ENCODE measurements at places on chromosomes 12 and 14. TPM values are rescaled to one million over a fixed set of nuclear protein-coding genes. Genes with fewer than 3 reads are reported as not detected.

GRCh38 chr14:106422066-106422465 lies 895.7 kb downstream of the TMEM121 start:
- no peaks in the 10 kb centered on the region for H3K27me3 ChIP-seq
- H3K4me1 ChIP-seq = no peaks in the 10 kb centered on the region
- DNase-seq = no peak
- H3K27ac ChIP-seq = no peak overlapping the region
- H3K4me3 ChIP-seq = no peak overlapping the region
- no peaks in the 10 kb centered on the region for H3K36me3 ChIP-seq

DNA sequence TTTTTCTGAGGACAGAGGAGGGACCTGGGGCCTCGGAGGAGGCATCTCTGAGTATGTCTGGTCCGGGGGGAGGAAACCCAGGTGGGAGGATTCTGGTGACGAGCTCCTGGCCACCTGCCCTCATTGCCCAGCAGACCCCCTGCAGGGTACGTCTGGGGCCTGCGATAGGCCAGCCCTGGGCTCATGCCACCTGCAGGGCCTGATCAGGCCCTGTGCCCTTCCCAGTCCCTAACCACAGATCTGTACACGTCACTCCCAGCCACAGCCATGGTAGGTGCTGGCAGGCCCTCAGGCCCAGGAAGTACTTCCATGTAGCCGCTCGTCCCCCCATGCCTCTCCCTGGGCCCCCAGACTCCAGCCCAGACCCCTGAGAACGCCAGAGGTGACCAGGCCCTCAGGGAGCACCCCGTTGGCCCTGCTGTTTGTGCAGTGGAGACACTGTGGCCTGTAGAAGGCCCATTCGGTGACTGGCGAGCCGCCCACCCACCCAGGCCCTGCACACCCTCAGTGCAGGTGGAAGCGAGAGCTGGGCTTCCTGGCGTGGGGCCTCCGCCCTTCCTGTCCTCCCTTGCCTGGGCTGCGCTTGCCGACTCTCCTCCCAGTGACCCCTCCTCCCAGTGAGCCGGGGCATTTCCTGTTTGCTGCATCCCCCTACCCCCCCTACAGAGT lies 5.7 kb downstream of the INF2 start:
- H3K27me3 ChIP-seq = no peaks in the 10 kb centered on the region
- peak overlapping the region; percentile 5 for H3K4me3 ChIP-seq
- H3K4me1 ChIP-seq = peaks cover 73% of the 10 kb centered on the region
- no peak for DNase-seq
- H3K36me3 ChIP-seq = no peaks in the 10 kb centered on the region
- H3K27ac ChIP-seq = peak overlapping the region; percentile 47

DNA sequence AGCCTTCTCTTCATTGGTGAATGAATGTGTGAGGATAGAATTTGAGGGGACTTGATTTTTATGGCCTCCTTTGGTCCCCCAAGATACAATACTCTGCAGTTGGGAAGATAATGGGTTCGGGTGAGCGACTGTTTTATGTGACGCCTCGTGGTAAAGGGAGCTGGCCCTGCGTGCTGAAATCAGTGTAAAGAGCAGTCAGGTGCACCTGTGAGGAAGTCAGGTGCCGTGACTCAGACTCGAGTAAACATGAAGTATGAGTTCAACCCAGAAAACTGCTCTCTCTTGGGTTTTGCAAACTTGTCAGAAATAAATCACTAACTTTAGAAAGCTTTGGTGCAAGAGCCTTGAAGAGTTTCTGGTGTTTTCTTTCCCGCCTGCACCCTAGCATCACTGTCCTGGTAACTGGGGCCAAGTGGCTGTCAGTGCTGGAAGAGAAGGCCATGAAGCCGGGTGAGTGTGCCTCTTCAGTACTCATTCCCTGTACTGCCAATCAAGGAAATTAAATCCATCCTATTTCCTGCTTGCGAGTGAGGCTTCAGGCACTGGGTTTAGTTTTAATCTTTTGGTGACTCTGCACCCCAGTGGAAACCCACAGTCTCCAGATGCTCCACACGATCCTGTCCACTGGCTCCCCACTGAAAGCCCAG lies 59.2 kb downstream of the AACS start:
- H3K27me3 ChIP-seq = no peaks in the 10 kb centered on the region
- peaks cover 13% of the 10 kb centered on the region for H3K4me1 ChIP-seq
- no peak overlapping the region for H3K4me3 ChIP-seq
- H3K27ac ChIP-seq = no peak overlapping the region

DNA sequence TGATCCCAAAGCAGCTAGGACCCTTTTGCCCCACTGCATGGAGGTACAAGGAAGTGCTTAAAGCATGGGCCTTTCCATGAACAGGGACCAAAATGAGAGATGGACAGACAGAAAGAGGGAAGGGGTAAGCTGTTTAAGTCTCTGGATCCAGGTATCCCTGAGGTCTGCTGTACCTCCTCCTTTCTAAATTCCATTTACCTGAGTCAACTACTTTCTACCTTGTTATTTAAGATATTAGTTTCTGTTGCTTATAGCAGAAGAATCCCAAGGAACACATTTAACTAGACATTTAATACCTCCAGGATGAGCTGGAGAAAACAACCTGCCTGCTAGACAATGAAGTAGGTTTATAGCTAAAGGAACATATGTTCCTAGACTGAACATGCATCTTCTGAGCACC lies 157.6 kb upstream of the TMCC3 start:
- H3K4me3 ChIP-seq = no peak overlapping the region
- H3K27me3 ChIP-seq = no peaks in the 10 kb centered on the region
- H3K27ac ChIP-seq = no peak overlapping the region

The EIF2S3B gene
- 0.56 TPM for total RNA-seq

- no peak overlapping the region for H3K4me3 ChIP-seq
- no peaks in the 10 kb centered on the region for H3K4me1 ChIP-seq
- no peaks in the 10 kb centered on the region for H3K27me3 ChIP-seq
- DNase-seq = no peak
- H3K27ac ChIP-seq = no peak overlapping the region
- no peaks in the 10 kb centered on the region for H3K36me3 ChIP-seq
Observed at GRCh38 chr14:77859934-77860570, 60.1 kb downstream of the ADCK1 start.

- H3K27me3 ChIP-seq = no peaks in the 10 kb centered on the region
- no peaks in the 10 kb centered on the region for H3K4me1 ChIP-seq
- DNase-seq = no peak
- no peak overlapping the region for H3K27ac ChIP-seq
- H3K36me3 ChIP-seq = no peaks in the 10 kb centered on the region
- H3K4me3 ChIP-seq = no peak overlapping the region
Observed at GRCh38 chr14:33967138-33967537, 16.3 kb upstream of the EGLN3 start.

The DEGS2 gene
- not detected for total RNA-seq

The ARHGEF40 gene
- total RNA-seq = 51.0 TPM

The CRACR2A gene
- 2.7 TPM for total RNA-seq

DNA sequence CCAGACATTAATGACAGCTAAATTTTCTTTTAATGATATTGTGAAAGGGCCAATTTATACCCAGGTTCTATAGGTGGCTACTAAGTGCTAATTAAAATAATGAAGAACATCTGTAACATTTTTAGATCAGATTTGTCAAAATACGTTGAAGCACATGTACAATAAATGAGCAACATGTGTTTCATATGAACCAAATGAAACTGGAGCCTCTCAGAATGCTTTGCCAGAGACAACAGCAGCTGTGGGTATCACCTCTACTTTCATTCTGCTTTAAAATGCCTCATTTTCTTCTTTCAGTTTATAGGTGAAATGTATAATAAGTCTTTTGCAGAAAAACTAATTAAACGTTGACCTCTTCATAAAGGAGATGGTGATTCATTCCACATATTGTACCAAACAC lies 26.1 kb upstream of the MYF6 start:
- H3K4me3 ChIP-seq = no peak overlapping the region
- H3K27me3 ChIP-seq = no peaks in the 10 kb centered on the region
- H3K36me3 ChIP-seq = no peaks in the 10 kb centered on the region
- DNase-seq = no peak
- no peak overlapping the region for H3K27ac ChIP-seq
- no peaks in the 10 kb centered on the region for H3K4me1 ChIP-seq

The LRFN5 gene
- total RNA-seq = 4.7 TPM

DNA sequence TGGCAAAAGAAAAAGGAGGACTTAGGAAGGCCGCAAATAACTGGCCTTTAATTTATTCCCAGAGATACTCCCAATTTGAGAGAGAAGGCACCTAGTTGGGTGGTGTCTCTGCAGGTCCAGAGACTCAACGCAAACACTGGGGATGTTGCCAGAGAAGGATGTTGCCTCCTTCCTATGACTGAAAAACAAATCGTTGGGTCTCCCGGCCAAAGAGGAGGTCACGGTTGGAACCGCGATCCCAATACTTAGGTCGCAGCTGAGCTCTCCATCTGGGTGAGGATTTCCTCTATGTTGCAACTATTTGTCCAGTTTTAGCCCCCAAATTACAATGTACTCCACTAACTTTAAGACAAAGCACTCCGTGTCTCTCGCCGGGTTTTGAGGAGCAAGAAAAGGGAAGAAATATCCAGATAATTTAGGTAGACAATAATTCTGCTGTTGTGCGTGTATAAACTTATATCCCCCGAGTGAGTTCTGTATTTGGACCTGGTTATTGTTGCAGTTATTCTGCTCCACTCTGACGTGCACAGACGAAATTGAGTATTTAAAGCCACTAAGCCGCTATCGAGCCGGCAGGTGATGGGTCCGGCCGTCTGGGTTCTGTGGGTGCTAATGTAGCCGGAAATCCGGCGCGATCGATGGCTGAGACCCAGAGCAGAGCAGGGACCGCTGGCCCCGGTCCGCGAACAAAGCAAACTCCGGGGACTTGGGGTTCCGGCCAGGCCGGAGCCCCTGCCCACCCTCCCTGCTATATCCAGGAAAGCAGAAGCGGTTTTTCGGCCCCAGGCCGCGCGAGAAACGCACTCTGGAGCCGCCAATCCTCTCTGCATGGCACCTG lies 5.7 kb downstream of the HOXC12 start:
- DNase-seq = no peak
- H3K27me3 ChIP-seq = peaks cover 44% of the 10 kb centered on the region
- no peak overlapping the region for H3K4me3 ChIP-seq
- H3K36me3 ChIP-seq = no peaks in the 10 kb centered on the region
- no peaks in the 10 kb centered on the region for H3K4me1 ChIP-seq

DNA sequence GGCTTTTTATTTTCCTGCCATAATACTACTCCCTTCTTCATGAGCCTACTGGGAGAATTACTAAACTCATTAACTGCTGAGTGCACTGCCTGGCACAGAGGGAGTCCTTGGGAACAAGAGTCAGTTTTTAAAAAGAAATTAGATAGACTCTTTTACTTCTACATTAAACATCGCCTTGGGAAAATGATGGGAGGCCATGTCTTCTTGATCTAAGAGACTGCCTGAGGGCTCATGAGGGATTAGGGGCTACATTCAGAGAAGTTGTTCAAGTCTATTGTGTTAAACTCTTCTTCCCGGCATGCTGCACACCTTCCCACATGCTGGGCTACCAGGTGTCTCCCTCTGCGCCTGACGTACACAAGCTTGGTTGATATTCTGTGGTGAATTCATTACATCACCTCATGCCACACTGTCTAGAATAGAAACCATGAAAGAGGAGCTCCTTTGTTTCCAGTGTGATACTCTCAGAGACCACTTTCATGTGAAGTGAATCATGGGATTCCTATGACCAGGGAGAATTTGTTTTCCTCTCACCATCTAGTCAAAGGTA lies 1422.3 kb downstream of the AACS start:
- no peak overlapping the region for H3K4me3 ChIP-seq
- no peak for DNase-seq
- no peaks in the 10 kb centered on the region for H3K36me3 ChIP-seq
- peaks cover 5% of the 10 kb centered on the region for H3K4me1 ChIP-seq

The TSPAN19 gene
- total RNA-seq = not detected

DNA sequence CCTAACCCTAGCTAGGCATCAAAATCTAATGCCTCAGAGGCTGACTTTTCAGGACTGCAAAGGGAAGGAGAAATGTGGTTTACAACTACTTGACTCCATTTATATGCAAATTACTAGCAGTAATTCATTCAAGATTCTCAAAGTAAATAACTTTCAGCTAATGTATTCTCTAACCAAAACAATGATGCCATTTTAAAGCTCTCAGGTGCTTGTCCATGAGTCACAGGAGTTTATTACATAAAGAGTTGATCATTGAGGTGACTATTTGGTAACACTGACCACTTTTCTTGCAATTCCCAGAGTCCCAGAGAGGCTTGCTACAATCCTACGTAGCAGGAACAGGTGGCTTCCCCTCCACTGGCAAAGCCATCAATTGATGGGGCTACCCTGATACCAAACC lies 109.0 kb upstream of the SLC35F4 start:
- H3K4me3 ChIP-seq = no peak overlapping the region
- H3K27ac ChIP-seq = no peak overlapping the region
- no peaks in the 10 kb centered on the region for H3K27me3 ChIP-seq
- H3K4me1 ChIP-seq = peaks cover 26% of the 10 kb centered on the region
- no peak for DNase-seq

- DNase-seq = no peak
- H3K27ac ChIP-seq = no peak overlapping the region
- no peaks in the 10 kb centered on the region for H3K36me3 ChIP-seq
Observed at GRCh38 chr12:64800640-64801039, 23.8 kb upstream of the TBC1D30 start.

The TEAD4 gene
- 62.6 TPM for total RNA-seq

- no peaks in the 10 kb centered on the region for H3K27me3 ChIP-seq
- peak; percentile 29 for DNase-seq
- peak within 1 kb of the TSS; percentile 95 for H3K4me3 ChIP-seq
- H3K27ac ChIP-seq = peak within 1 kb of the TSS; percentile 91
Observed at GRCh38 chr12:63844391-63845341, at the start of gene SRGAP1. SRGAP1 (plus strand) TSS chr12:63844700; CDS start chr12:63844817, 117 bp downstream.

The CCDC197 gene
- total RNA-seq = not detected

The PTGDR gene
- 2.0 TPM for total RNA-seq

DNA sequence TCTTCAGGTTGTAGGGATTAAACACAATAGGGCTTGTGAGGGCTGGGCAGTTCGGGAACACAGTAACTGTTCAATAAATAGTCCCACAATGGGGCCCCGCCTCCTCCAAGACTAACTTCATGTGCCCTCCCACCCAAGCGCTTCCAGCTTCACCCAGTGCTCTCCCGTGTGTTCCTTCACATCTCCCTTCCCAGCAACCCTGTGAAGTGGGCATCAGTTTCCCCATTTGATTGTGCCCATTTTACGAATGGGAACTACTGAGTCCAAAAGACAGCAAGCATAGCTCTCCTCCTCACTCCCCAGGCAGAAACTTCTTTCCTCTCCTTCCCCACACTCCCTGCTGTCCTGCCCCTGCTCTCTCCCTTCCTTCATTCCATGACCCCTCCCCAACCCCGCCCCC lies 6.2 kb upstream of the TRPV4 start:
- no peaks in the 10 kb centered on the region for H3K36me3 ChIP-seq
- no peaks in the 10 kb centered on the region for H3K27me3 ChIP-seq
- H3K4me3 ChIP-seq = no peak overlapping the region
- no peak for DNase-seq
- no peaks in the 10 kb centered on the region for H3K4me1 ChIP-seq

The NT5DC3 gene
- total RNA-seq = 62.4 TPM

- H3K27me3 ChIP-seq = no peaks in the 10 kb centered on the region
- H3K27ac ChIP-seq = no peak overlapping the region
- no peak overlapping the region for H3K4me3 ChIP-seq
Observed at GRCh38 chr12:26748741-26749431, 84.1 kb downstream of the ITPR2 start.

GRCh38 chr12:23634344-23634743 lies 315.1 kb downstream of the SOX5 start:
- H3K4me1 ChIP-seq = no peaks in the 10 kb centered on the region
- H3K36me3 ChIP-seq = no peaks in the 10 kb centered on the region
- H3K27me3 ChIP-seq = no peaks in the 10 kb centered on the region
- no peak overlapping the region for H3K4me3 ChIP-seq
- no peak for DNase-seq

GRCh38 chr14:53663709-53664108 lies 292.9 kb downstream of the BMP4 start:
- DNase-seq = no peak
- peaks cover 9% of the 10 kb centered on the region for H3K4me1 ChIP-seq
- no peaks in the 10 kb centered on the region for H3K27me3 ChIP-seq
- no peak overlapping the region for H3K4me3 ChIP-seq

The ANKS1B gene
- total RNA-seq = 45.5 TPM

Data from thoracic aorta (tissue), 2 donors.